ENCODE measurements at places on chromosomes 11 and 22. TPM values are rescaled to one million over a fixed set of nuclear protein-coding genes. Genes with fewer than 3 reads are reported as not detected.

DNA sequence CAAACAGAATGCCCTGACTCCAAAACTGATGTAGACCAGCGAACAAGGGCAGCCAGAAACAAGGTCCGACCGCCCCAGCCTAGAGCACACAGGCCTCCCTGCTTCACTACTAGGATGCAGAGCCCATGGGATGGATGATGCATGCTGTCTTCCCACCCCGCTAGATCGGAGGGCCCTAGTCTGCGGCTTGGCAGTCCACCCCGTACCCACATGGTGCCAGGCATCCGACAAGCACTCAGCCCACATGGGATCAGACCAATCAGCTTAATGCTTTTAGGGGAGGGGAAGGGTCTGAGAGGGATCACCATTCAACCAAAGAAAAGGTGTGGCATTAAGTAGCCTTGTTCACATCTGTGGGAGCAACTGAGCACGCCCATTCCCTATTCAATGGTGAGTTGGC is 30.6 kb downstream of the PISD start:
- no peak for DNase-seq

DNA sequence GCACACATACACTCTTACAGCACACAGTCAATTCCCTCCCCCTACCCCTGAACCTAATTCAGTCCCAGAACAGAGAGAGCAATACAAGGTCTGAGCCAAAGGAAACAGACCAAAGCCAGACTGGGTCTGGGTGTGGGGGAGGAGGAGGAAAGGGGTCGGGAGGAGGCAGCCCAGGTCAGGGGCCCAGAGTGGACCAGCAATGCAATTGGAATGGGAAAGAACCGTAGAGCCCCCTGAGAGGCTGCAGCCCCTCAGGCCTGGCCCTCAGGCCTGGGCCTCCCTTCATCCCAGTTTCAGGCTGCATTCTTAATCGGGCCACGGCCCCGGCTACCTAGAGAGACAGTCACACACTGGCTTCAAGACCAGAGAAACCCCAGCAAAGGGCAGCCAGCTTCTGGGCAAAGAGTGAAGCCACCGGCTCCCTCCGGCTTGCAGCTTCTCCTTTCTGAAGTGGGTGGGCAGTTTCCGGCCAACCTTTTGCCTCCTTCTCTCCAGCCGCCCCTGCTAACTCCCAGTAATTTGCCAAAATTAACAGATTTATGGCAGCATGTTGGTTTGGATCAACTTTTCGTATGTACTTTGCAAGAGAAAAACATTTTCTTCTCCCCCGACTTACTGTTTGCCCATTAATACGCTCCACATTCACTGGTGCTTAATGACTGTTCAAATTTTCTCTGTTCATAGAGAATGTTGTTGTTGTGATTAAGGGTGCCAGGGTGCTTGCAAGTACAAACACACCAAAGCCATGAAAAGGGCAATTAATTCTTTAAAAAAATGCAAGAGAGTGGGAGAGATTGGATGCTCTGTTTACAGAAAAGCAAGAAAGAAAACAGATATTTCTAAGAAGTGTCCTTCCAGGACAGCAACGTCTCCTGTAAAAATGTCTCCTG is 488.3 kb downstream of the MN1 start:
- DNase-seq, result no peak

DNA sequence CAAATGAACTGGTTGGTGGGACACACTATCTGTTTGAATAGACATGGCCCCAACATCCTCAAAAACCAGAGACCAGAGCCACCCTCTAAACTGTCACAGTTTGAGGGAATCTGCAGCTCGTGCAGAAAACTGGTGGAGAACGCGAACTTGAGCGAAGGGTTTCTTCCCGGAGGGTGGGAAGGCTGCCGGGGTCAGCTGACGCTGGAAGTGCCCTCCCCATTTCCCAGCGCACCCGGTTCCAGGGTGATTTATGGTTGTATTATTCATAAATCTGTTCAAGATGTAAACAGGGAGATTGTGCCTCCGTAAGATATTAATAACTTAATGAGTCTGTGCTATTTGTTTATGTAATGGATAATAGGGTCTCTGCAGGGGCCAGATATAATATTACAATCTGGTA is 1396.7 kb downstream of the BRD1 start:
- DNase-seq, result no peak

GRCh38 chr22:39220450-39220849 is 24.3 kb downstream of the PDGFB start:
- no peak for DNase-seq

TYMP gene
- total RNA-seq, result 93.6 TPM

PDGFB gene
- 2.3 TPM for total RNA-seq

PHETA2 gene
- 3.1 TPM for total RNA-seq
